ENCODE measurements at places on chromosomes 1 and 21.
A peak's percentile ranks its signal among the peaks of the same experiment; 100 is the strongest.

DNA sequence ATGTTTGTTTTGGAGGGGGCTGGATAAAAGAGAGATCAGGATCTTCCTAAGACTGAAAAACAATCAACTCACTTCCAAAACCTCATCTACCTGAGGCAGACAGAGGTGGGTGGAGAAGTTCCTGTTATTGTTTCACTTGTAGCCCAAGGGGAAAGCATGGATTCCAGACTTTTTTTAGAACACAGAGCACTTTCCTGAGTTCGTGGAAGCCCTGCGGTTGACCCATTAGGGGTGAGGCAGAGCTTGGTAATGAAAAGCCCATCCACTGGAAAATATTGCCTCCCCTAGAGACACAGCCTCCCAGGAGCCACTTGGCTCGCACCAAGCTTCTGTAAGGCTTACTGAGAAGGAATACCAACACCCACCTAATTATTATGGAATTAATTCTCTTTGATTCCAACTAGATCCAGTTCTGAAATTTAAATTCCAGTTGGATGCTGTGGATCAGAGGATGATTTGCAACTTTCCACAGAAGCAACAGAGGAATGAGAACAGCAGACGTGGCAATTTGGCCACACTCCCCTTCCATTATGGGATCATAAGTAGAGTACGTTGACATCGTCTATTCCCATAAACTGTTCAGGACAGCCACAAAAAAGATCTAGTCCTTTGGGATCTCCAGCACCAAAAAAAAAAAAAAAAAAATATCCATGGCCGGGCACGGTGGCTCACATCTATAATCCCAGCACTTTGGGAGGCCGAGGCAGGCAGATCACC lies 4.1 kb upstream of the PEF1 start:
- peak; percentile 25 for DNase-seq

- no peak for DNase-seq
Measured at GRCh38 chr1:16149702-16150488, 6.0 kb downstream of the EPHA2 start.

DNA sequence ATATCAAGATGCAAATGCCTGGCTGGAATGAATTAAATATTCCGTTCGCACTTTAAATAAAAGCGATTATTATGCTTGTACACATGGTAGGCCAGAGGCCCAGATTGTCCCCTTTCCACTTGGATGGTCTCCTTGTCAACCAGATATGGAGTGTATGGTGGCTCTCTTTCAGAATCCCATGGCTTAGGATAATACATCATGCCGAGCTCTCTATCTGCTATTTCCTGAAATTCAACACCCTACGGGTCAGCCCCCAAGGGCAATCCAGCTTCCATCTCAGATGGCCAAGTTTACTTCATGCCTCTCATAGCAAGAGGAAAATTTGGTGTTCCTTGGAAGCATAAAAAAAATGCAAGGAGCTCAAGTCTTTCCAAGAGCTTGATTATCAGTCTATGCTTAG lies 25.4 kb upstream of the FMO1 start:
- DNase-seq: no peak

- DNase-seq: no peak
Measured at GRCh38 chr1:10283318-10283984, 73.1 kb downstream of the KIF1B start.

- DNase-seq: no peak
Measured at GRCh38 chr1:205668951-205669340, 11.4 kb downstream of the SLC45A3 start.

- DNase-seq: no peak
Measured at GRCh38 chr1:8349961-8350360, 32.0 kb downstream of the SLC45A1 start.

- no peak for DNase-seq
Measured at GRCh38 chr1:64356636-64357256, 113.2 kb upstream of the CACHD1 start.

DNA sequence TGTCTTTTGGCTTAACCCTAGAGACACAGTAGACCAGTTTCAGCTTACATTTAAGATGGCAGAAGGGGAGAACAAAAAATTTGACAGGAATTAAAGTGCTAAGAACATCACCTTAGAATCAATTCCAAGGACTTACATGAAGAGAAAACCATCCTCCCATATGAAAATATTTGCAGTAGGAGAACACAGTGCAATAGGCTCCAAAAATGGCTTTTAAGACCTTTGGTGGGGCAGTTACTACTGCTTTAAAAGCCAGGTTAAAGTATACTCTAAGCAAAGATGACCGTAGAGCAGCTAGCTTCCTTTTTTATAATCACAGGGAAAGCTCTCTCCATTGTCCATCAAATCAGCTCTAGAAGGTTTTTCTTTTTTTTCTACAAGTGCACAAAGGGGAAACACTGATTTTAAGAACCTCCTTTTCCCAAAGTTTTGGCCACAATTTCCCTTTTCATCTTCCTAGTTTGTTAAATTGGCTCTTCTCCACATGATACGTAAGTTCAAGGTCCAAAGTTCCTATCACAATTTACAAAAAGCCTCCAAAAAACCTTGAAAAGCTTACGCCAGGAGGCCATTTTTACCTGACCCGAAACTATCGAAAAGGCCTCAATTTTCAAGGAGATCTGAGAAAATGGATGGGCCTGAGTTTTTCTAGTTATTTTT lies 3.3 kb downstream of the TXNIP start:
- no peak for DNase-seq

DNA sequence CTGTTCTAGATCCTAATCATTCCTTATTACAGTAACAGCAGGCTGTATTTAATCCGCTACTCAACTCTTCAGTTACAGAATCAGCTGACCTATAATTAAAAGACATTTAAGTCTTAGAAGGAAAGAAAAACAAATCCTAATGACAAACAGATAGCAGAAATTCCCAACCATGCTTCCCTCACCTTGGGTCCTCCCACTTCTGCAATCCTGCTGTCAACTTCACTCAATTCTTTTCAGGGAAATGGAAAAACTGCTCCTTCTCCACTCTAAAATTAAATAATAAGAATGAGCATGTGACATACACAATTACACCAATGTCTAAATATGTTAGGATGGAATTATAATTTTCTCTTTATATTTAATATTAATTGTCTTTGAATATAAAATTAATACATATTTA lies 182.6 kb upstream of the LYPLAL1 start:
- DNase-seq: no peak

DNA sequence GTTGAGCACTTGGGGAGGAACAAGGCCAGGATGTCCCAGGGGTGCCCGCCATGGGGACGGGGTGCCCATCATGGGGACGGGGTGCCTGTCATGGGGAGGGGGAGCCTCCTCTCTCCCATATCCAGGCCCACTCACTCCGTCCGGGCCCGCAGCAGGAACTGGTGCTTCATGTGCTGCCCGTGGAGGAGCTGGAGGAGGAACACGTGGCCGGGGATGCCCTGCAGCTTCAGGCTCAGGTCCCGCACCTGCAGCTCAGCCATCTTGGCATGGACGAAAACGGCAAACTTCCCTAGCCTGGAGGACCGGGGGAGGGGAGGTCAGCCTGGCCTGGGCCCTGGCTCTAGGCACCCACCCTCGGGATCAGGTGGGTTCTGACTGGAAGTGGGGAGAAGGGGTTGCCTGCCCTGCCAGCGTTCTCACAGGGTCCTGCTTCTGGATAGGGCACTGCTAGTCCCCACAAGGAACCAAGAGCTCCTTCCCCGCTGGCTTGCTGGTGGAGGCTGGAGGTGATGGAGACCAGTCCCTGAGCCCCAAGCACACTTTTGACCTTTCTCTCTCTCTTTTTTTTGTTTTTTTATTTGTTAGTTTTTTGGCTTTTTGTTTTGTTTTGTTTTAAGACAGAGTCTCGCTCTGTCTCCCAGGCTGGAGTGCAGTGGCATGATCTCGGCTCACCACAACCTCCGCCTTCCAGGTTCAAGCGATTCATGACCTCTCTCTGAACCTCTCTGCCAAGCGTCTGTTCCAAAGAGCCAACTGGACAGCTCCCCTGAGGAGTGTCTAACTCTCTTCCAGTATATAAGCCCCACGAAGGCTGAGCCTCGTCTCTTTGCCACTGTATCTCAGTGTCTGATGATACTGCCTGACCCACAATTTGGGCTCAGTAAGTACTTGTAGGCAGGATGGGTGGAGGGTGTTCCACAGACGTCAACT lies 9.9 kb downstream of the ARHGEF19 start:
- DNase-seq: no peak

GRCh38 chr1:147895123-147895522 lies 7.5 kb upstream of the GJA8 start:
- DNase-seq: no peak

DNA sequence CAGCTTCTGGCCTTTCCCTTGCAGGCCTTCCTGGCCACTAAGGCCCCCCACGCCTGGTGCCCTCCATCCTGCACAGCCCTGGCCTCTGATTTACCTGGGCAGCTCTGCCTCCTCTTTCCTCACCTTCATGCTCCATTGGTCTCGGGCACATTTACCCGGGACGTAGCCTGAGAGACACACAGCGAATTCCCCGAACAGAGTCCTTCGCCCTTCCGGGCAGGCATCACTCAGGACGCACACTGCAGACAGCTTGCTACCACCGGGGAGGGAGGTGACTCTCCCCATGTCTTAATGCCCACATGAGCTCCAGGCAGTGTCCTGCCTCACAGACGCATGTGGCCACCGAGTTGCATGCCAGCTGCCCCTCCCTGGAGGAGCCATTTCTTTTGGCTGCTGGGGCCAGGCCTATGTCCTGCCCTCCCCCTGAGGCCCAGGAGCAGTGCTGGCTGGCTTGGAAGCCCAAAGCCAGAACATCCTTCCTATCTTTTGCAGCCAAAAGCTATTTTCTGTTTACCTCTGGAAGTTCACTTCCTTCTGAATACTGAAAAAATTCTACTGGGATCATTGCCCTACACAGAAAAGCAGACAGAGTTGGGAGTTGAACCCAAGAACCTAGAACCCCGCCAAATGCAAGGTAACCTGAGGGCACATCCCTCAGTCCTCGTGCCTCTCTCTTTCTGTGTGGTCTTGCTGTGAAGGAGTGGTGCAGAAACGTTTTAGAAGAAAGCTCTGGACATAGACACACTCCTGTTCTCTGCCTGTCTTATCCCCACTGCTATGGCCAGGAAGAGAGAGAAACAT lies 209.5 kb downstream of the TOMM20 start:
- DNase-seq: no peak

DNA sequence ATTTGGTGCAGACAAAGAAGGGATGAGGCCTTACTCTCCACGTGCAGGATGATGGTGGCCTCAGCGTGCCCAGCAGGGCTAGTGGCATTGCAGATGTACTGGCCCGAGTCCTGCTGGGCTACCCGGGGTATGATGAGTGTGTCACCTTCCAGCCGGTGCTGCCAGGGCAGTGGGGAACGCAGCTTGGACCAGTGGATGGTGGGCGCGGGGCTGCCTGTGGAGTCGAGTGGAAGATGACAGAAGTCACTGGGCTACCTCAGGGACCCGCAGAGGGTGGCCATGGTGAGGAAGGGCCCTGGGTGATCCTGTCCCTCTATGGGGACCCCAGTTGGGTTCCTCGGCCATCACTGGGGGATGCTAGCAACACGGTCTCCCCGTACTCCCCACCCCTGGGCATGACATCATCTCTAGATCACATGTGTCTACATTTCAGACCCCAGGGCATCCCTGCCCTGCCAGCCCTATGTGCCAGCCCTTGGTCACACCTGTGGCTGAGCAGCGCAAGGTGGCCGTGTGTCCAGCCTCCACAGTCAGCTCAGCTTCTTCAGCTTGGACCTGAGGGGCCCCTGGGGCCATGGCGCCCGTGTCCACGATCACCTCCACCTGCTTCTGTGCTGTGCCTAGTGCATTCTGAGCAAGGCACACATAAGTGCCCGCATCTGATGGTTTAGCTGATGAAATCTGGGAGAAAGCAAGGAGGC lies 27.4 kb downstream of the LDLRAD2 start:
- no peak for DNase-seq

GRCh38 chr1:62333441-62333840 lies 14.2 kb upstream of the KANK4 start:
- no peak for DNase-seq

- DNase-seq: no peak
Measured at GRCh38 chr1:105632342-105633196, 1423.9 kb upstream of the PRMT6 start.

- DNase-seq: no peak
Measured at GRCh38 chr1:52145137-52145536, 3.2 kb downstream of the ZFYVE9 start.

- DNase-seq: no peak
Measured at GRCh38 chr1:4150262-4150661, 250.2 kb upstream of the C1orf174 start.

DNA sequence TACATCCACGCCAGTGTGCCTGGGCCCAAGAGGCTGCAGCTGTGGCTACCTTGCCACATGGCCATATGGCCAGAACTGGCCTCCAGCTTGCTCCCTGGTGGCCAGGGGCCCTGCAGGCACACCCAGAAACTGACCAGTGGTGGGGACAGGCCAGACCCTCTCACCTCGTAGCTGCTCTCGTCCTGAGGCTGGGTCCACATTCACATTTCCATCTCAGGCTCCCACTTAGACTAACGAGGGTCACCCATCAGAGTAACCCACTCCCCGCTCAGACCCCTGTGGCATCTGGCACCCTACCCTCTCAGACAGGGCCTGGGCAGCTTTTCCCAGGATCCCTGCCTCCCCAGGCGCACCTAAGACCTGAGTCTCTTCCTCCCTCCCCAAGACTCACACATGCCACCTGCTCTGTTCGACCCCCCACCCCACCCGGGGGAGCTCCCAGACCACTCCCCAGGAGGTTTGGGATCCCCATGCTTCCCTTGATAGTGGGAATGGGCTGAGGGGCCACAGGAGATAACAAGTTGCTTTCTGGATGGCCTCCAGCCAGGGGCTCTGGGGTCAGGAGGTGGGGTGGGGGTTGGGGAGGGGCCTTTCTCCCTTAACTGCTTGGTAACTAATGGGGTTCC lies 21.3 kb upstream of the RNU1-4 start:
- DNase-seq: no peak
